ENCODE measurements at places on chromosomes 5 and 9.

DNA sequence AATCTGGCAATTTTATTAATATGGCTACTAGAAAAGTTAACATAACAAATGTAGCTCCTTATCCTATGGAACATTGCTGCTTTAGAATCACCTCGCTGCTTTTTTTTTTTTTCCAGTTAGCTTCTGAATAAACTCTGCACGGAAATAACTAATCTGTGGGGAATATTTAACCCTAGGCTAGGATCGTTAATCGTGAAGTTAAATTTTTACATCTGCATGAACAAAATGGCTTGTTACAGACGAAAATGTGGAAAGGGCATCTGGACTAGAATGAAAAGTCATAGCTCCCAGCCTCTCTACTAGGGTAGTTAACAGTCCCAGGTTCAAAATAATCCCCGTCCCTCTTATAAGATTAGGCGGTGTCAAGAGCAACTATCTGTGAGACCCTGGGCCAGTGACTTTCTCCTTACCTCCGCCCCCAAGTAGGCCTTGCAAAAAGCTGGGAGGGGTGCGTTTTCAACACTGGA is 470 bp upstream of the SLC22A5 start:
- DNase-seq = no peak

DNA sequence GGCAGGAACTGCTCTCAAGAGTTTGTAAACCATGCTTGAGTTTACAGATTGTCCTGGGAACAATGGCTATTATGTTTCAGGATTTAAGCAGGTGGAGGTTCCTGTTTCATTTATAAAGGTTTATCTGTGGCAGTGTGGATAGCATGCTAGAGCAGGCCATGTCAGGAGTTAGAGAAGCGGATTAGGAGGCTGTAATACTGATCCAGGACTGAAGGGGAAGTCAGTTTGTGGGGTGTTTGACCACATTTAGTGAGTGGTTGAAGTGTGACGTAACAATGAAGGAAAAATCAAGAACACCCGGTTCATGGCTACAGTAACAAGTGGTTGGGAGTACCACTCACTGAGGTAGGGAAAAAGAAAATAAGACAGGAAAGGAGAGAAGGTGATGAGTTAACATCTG is 299.0 kb downstream of the TLR4 start:
- DNase-seq = no peak

- DNase-seq = no peak
These were observed 41.7 kb downstream of the ITGA2 start for GRCh38 chr5:53030893-53031292.

DNA sequence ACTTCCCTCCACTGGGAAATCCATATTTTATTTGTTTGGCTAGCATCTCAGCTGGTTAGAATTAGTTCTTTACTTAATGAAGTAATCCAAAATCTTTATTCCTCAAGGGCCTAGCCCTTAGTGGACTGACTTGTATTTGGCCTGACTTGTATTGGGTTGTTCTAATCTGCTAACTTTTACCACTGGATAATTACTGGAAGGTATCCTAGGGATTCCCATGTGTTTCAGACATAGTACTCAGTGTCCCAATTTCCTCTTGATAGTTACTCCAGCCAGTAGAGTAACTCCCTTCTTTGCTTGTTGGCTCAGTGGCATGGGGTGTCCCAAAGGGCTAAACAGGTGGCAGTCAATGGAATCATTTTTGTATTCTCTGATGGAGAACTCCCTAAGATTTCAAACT is 156.0 kb downstream of the DCP2 start:
- no peak for DNase-seq

DNA sequence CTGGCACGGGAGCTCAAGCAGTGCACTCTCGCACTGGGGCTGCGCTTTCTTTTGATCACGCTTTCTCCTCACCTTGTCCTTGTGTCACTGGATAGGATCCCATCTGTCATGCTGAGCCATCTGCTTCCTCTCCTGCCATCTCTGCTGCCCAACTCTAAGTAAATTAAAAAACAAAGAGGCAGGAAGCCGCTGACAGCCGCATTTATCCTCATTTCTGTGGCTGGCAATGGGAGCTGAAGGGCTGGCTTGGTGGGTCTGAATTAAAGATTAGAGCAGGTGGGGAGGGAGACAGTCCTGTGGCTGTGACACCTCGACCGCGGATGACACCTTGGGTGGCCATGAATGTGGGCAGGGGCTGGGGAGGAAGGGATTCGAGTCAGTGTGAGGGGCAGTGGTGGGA is 159.2 kb upstream of the ALDH1B1 start:
- DNase-seq = no peak

All from stimulated activated CD8-positive, alpha-beta memory T cell treated with anti-CD3 and anti-CD28 coated beads, Interleukin-7, amount 100 ng/mL, for 1 hour (primary cell).